Lung microvascular endothelial cell (primary cell): ENCODE measurements at places on chromosomes 2 and 18.

- DNase-seq: peak; percentile 33
Observed at GRCh38 chr2:210503001-210503623, 26.6 kb upstream of the LANCL1 start.

- no peak for DNase-seq
Observed at GRCh38 chr2:159045545-159046454, 77.4 kb downstream of the TANC1 start.

- DNase-seq: no peak
Observed at GRCh38 chr2:239245107-239245506, 155.7 kb downstream of the HDAC4 start.

DNA sequence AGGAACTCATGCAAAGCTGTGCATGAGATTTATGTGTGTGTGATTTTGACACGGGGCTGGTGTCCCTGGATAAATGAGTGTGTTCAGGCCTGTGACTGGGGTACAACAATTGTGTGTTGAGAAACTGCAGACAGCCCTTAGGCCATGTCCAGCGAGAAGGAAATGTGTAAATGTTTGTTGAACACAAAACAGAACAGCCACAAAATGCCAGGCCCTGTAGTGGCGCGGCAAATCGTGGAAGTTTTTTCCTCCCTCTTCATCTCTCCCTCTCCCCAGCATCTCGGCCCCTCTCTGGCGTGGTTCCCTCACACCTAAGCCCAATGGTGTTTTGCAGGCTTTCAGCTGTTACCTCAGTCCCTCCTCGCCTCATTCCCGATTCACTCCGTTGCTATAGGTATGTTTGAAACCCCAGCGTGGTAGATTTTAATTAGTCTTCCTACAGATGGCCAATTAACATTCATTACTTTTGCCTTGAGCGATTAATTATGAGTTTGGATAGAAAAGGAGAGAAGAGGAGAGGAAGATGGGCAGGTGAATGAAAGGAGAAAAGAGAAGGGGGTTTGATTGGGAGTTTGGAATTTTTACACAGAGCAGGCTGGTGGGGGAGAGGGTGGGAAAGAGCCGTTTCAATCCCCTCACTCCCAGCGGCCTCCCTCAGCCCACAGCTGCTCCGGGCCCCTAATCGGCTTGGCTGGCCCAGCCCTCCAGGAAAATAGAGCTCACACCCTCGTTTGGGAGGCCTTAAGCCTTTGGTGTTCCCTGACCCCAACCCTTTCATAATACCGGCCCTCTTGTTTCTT lies 10.8 kb downstream of the SPR start:
- no peak for DNase-seq

DNA sequence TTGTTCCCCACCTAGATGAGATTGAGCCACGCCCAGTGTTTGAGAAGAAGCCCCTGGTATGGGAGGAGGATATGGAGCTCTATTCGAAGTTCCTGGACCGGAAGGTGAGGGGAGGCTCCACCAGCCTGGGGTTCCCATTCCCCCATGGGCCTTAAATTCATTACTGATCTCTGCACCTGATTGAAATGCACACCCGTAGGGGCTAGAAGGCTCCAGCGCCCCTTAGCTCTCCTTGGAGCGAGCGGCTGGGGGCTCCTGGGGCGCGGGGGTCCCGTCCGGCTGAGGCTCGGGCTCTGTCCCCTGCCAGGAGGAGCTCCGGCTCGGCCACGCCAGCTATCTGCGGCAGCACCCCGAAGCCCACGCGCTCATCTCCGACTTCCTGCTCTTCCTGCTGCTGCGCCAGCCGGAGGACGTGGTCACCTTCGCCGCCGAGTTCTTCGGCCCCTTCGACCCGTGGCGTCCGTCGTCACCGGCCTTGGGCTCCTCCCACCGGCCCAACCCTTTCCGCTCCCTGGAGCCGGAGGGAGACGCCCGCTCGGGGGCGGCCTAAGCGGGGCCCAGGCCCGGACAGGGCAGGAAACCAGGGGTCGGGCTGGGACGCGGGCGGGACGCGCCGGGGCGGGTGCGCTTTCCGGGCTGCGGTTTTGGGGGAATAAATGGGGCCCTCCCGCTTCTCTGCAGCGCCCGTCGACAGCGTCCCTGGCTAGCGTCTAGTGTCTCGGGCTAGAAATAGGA lies 10.9 kb downstream of the CATIP start:
- peak; percentile 47 for DNase-seq
